ENCODE measurements at places on chromosomes 7 and 10.

DNA sequence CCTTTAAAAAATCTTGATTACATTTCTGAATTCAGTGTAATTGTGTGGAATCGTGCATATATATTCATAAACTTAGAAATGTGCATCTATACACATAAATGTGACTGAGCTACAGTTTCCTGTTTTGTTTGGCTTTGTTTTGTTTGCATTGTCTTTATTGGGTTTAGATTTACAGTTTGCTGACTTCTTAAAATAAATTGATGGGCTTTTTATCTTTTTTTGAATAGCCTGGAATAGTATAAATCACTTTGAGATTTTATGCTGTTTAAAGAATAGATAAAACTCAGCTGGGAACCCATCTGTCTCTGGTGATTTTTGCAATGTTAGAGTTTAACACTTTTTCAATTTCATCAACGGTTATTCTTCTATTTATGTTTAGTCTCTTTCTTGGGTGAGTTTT lies 21.2 kb upstream of the BRAF start:
- DNase-seq, result no peak

- DNase-seq, result no peak
Observed at GRCh38 chr7:20200361-20200760, 16.8 kb downstream of the MACC1 start.

DNA sequence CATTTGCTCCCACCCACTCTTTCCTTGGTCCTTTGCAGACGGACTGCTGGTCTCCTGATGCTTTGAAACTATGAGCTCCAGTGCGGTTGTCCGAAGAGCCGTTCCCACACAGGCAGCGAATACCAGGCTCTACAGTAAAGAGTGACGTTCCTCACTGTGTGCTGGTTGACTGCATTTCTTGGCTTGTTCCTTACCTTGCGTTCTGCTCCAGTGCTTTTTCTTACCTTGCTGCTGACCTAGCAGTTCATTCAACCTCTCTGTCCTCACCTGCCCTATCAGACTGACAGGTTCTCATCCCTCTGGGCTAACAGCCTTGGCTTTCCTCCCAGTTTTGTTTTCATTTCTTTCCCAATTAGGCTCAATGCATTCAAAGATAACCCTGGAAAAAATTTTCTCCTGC lies 214.8 kb downstream of the TMEM178B start:
- no peak for DNase-seq

GRCh38 chr7:85054306-85054705 lies 132.6 kb downstream of the SEMA3D start:
- DNase-seq, result no peak

DNA sequence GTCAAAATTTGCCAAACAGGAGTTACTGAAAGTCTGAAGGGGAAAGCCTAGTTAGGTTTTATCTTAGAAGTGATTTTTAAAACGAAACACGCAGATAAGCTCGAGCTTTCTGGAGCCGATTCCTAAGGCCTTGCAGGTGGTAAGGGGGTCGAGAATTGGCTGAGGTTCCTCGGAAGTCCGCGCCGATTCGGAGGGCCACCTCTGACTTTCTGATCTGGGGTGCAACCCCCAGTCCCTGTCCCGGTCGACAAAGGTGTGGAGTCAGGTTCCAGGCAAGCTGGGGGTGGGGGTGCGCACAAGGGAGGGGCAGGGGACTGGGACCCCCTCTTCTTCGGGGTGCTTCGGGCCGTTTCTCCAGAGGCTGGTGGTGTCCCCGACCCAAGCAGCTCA lies 701 bp upstream of the CUL1 start:
- DNase-seq, result no peak

Data from stimulated activated CD4-positive, alpha-beta T cell treated with anti-CD3 and anti-CD28 coated beads, Interleukin-15, amount 100 ng/mL, for 1 hour (primary cell).